ENCODE measurements at places on chromosomes 13 and 19.

DNA sequence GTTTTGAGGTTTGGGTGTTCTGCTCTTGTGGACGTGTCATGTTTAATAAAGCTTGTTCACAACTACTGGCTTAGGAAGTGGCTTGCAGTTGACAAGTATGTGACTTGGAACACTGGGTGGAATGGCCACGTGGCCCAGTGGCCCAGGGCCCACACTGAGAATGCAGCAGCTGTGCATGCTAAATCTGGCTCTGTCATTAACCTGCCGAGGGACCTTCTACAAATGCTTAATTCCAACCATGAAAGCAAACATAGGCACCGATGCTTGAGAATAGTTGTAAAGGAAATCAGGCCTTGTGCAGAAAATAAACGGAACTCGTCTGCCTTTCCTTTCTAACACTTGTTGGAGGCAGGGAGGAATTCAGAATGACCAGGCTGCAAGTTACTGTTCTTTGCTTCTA lies 11.6 kb upstream of the CLDN10 start:
- DNase-seq = no peak

DNA sequence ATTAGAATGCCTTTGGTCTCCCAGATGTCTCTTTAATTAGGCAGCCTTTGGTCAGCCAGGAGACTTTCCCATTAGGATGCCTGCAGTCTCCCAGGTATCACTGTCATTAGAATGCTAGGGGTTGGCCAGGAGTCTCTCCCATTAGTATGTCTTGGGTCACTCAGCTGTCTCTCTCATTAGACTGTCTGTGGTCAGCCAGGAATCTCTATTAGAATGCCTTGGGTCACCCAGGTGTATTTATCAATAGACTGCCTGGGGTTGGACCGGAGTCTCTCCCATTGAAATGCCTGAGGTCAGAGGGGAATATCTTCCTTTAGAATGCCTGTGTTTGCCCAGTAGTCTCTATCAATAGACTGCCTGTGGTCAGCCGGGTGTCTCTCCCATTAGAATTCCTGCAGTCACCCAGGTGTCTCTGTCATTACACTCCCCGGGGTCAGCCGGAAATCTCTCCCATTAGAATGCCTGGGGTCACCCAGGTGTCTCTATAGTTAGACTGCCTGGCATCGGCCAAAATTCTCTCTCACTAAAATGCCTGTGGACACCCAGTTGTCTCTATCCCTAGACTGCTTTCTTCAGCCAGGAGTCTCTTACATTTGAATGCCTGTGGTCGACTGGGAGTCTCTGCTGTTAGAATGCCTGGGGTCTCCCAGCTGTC lies 1460.3 kb downstream of the UQCRFS1 start:
- DNase-seq = no peak

DNA sequence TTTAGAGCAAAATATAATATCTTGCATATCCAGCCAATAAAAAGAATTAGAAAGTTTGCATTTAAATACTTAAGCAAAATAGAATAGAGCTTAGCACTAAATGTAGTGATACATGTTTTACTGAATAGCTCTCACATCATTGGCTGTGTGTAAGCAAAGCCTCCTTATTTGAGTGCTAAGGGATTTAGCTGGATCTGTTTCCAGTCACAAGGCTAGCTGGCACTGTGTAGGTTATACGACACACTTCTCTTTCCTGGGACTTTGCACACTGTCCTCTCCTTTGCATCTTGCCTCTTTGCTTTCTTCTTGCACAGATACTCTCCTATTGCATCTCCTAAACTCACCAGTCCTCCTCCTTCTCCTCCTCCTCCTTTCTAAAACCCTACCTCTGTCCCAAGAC lies 423.8 kb downstream of the KLF5 start:
- DNase-seq = no peak

GRCh38 chr13:40394304-40394985 lies 272.0 kb downstream of the FOXO1 start:
- no peak for DNase-seq

DNA sequence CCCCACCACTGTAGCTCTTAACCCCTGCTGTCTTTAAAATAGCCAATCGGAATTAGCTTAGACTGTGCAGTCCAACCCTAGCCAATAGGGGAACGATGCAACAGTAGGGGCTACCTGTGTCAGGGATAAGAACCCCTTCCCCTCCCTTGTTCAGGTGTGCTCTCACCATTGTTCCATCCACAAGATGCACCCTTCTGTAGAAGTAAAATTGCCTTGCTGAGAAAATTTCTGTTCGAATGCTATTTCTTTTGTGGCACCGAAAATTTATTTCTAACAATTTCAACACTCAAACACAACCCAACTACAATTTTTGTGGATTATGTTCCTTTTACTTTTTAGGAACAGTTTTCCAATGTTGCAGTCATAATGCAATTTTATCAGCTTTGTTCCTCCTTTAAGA lies 3.6 kb upstream of the ZNF583 start:
- no peak for DNase-seq

DNA sequence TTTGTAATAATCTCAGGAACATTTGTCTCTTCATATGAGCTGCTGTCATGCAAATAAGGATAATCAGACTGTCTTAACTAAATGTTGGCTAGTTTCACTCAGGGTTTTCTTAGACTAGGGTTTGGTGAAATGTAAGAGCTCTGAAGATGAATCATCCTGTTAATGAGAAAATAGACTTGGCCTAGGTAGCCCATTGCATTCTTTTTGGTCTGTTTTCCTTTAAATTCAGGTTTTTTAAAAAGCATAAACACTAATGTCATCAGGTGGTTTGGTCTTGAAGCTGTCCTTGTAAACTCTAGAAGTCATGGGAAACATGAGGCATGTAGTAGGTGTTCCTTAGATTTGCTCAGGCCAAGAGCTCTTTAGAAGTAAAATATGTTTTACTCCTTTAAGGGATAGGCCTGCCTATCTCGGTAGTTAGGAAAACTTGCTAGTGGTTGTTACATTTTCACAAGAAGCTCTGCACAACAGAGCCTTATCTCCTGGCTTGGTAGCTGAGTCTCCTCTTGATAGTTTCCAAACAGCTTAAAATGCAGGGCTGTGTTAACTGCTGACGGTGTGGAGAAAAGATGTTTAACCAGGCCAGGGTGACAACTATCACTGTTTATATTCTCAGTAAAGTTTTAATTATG lies 62.0 kb upstream of the C1QTNF9B start:
- DNase-seq = no peak

GRCh38 chr19:51093510-51094345 lies 11.0 kb upstream of the KLK14 start:
- DNase-seq = no peak

DNA sequence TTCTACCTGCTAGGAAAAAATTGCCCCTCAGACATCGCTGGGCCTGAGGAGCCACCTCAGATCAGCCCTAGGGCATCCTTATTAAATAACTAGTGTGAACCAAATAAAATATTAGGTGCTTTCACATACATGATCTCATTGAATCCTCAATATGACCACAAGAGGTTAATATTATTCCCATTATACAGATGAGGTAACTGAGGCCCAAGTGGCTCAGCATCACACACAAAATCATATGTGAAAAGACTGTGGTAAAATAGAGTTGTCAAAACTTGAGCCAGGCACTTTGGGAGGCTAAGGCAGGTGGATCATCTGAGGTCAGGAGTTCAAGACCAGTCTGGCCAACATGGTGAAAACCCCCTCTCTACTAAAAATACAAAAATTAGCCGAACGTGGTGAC lies 2.9 kb upstream of the DMKN start:
- DNase-seq = no peak

DNA sequence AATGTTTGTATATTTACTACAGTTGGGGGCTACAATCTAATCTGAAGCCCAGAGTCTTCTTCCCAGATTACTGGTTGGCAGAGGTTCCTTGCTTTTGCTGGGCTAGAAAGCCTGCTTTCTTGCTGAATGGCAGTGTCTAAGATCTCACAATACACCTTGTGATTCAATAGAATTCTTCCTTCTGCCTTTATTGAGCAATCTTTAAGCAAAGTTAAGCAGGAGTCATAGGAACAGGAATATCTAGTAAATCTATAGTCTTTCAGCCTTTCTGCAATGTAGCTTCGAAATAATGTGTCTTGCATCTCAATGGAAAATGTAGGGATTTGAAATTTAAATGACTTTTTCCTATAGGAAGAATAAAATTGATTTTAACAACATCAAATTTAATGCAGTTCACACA lies 346.1 kb downstream of the SLITRK1 start:
- DNase-seq = no peak

DNA sequence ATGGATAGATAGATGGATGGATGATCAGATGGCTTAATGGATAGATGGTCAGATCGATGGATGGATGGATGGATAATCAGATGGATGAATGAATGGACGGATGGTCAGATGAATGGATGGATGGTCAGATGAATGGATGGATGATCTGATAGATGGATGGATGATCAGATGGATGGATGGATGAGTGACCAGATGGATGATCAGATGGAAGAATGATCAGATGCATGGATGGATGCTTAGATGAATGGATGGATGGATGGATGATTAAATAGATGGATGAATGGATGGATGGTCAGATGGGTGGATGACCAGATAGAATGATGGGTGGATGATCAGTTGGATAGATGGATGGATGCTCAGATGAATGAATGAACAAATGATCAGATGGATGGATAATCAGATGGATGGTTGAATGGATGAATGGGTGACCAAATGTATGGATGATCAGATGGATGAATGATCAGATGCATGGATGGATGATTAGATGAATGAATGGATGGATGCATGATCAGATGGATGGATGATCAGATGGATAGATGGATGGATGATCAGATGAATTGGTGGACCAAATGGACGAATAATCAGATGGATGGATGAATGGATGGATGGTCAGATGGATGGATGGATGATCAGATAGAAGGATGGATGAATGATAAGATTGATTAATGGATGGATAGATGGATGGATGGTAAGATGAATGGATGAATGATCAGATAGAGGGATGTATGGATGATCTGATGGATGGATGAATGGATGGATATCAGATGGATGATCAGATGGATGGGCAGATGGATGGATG lies 205.1 kb downstream of the TEX29 start:
- DNase-seq = no peak

DNA sequence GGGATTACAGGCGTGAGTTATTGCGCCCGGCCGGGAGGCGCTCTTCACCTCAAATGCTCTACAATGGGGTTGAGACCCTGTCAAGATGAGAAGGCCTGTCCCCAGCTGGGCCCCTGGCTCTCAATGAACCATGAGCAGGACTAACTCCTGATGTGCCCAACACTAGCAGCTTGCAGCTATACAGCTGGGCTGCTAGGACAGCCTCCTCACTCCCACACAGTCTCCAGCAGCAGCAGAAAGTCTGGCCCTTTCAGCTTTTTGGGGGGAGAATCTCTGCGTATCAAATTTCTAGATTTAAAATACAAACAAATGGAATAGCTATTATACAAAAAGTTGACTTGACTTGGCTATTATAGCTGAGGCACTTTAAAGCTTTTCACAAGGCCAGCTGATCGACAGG lies 30.2 kb downstream of the TMTC4 start:
- DNase-seq = no peak

- no peak for DNase-seq
These were observed 21.9 kb downstream of the CEBPA start for GRCh38 chr19:33280351-33280921.

- DNase-seq = no peak
These were observed 80.1 kb downstream of the CYSLTR2 start for GRCh38 chr13:48733739-48734335.

DNA sequence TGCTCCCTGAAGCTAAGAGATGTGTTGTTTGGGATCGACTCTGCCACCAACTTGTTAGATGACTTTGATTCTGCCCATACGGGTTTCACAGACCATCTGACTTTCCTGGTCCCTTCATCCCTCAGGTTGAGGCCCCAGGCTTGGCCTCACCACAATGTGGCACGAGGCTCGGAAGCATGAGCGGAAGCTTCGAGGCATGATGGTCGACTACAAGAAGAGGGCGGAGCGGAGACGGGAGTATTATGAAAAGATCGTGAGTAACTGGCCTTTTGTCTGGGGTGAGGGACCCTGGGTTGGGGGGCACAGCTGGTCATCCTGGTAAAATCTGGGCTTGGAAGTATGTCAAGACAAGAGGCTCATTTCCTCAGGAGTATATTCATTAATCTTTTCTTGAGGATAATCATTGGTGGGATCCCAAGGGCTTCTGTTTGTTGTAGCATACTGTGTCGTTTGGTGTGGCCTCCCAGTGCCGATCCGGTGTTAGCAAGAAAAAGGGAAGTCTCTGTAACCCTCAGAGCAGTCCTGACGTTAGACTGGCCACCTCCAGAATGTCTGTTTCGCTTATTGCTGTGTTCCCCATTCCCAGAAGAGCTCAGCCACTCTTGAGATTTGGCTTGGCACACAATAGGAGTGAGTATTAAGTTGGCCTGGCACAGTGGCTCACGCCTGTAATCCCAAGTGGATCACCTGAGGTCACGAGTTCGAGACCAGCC lies 1.4 kb downstream of the CLASRP start:
- no peak for DNase-seq

DNA sequence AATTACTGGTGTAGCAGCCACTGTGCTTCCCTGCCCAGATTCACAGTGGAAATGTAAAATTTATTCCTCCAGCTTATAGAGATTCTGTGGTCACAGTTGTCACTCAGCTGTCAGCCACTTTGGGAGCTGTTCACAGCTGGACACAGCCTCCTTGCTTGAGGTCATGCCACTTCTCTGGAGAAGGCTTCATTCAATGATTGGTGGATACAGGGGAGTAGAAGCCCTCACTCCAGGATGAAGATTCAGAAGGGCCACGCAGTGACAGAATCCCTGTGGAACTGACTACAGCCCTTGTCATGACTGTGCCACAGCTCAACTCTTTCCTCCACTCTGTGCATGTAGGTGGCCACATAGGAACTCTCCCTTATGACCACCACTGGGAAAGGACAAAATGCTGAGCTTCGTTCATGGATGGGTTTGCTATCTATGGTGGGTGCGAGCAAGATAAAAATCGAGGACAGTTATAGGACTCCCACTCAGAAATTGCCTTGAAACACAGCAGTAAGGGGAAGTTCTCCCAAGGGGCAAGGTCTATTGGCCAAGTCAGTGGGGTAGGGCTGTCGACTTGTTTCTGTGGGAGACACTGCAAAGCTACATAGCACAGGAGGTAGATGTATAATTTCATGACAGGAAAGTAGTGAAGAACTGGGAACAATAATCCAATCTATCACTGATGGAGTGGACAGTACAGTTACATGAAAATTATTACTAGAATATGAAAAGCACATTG lies 98.7 kb downstream of the CCNA1 start:
- DNase-seq = no peak

GRCh38 chr19:14761607-14762006 lies 16.8 kb downstream of the ADGRE2 start:
- DNase-seq = no peak

DNA sequence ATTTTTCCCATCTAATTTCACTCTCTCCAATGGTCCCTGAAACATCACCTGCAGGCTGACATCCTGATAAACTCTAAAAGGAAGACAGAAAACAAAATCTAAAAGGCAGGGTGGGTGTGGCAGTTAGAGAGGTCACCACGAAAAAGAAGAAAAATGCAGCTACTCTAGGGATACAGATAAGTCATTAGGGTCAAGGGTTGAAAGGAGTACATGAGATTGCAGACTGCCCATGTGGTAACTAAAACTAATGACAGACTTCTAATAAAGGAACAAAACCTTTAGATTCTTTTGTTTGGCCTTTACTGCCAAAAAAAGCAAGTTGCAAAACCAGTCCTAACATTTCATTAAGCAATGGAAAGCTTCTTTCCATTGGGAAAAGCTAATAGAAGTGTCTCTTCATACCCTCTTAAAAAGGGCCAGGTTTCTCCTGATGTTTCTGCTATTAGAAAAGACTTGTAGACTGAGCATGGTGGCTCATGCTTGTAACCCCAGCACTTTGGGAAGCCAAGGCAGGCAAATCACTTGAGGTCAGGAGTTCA lies 31.0 kb downstream of the THSD1 start:
- no peak for DNase-seq

- DNase-seq = no peak
These were observed 1.8 kb upstream of the CCNE1 start for GRCh38 chr19:29809795-29810503.

Data from SIG-M5 (cell line).